ELF-1 (cell line): ENCODE measurements at places on chromosomes 7 and 10.
A peak's percentile ranks its signal among the peaks of the same experiment; 100 is the strongest.

DNA sequence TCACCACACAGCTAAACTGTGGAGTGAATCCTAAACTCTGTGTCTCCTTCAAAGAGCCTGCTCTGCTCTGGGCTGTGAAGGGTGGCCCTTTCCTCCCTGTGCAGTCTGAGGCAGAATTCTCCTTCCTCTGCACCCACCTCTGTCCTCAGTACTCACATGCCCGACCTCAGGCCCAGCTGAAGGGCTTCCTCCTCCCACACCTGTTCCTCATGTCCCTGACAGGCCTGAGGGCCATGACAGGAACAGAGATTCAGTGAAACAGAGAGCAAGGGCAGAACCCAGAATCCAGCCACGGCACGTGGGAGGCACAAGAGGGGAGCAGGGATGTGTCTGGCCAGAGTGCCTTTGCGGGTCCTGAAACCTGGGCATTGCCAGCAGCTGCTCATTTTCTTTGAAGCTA is 13.9 kb downstream of the CREB3L2 start:
- no peak for DNase-seq

- DNase-seq = no peak
Measured at GRCh38 chr7:151313857-151314256, 27.8 kb upstream of the NUB1 start.

- DNase-seq = no peak
Measured at GRCh38 chr10:121919666-121920065, 8.2 kb downstream of the ATE1 start.

DNA sequence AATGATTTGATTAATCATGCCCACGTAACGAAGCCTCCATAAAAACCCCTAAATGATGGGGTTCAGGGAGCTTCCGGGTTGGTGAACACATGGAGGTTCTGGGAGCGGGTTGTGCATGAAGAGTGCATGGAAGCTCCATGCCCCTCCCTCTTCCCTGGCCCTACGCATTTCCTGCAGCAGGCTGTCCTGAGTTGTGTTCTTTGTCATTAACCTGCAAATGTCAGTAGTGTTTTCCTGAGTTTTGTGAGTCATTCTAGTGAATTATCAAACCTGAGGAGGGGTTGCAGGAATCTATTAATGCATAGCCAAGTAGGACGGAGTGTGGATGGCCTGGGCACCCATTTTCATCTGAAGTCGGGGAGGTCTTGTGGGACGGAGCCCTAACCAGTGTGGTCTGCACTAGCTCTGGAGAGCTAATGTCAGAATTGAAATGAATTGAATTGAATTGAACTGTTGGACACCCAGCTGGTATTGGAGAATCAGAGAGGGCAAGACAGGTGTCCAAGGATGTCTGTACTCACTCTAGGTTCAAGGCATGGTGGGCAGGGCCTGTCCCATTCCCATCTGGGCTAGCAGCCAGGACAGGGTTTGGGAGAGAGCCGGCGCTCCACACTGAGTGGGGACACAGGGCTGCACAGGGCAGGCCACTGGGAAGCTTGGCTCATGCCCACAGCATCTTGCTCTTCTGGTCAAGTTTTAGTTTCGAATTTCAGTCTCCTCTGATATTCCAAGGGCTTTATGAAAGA is 22.3 kb upstream of the ARHGAP22 start:
- no peak for DNase-seq

DNA sequence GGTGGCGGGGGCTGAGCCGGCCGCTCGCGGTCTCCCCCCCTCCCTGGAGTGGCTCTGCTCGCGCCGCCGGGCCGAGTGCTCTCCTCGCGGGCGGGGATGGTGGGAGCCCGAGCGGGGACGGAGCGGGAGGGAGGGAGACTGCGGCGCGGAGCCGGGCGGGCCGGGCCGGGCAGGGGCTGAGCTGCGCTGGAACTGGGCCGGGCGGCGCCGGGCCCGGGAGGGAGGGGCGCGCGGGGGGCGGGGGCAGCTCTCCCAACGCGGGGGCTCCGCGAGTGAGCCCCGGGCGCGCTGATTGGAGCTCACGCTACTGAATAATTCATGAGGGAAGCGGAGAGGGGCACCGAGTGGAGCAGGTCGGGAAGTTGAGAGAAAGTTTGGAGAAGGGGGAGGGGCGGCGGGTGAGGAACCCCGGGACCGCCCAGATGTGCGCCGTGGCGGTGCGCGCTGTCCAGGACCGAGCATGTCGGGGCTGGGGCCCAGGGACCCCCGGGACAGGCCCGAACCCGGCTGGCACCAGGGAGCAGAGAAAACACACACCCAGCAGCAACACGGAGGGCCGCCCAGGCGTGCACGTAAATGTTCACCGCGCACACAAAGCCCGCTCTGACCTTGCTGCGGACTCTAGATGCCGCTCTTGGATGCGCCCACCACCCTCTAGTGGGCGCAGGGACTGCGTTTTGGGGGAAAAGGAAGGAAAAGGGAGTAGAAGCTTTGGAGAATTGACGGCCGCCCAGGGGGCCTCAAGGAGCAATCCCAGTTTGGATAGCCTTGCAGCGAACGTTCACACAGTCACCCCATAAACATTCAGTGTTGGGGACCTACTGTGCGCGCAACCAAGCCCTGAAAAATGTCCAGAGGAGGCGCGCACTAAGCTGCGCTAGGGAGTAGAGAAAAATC is at the start of gene EPHB4:
TSS of gene EPHB4 (minus strand) at position 194 of the 897 bp plus-strand sequence. CDS start 493 bp downstream, outside the sequence.
- peak; percentile 96 for DNase-seq

- peak; percentile 64 for DNase-seq
Measured at GRCh38 chr7:27101957-27102580, 414 bp downstream of the HOXA2 start.

DNA sequence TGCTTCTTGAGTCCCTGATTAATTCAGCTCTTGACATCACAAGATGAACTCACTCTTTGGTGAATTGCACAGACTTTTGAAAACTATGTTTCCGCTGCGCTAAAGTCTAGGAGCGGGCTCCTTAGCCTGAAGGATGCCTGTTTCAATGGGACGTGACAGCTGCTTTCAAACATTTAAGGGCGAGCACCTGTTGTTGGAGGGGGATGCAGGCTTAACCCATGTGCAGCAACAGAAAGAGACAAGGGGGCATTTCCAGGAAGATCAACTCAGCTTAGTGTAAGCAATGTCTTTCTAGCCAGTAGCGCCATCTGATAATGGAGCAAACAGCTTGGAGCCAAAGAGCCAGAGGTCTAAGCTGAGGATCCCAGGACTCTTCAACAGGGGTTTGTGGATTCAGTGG is 8.4 kb upstream of the PFKFB3 start:
- DNase-seq = no peak

DNA sequence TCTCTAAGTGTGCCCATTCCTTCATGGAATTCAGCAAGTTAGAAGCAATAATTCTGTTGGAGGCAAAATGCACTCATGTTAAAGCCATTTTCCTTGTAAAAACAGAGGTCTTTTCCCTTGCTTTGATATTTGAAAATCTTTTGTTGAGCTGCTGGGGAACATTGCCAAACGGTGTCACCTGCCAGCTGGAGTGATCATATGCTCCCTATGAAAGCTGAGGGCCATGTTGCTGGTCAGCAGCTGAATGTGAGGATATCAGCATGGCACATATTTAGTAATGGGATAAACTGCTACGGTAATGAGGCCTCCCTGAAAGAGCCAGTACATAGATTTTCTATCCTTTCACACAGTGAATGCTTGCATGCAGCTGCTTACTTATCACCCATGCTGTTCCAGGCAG is 224.3 kb downstream of the THSD7A start:
- DNase-seq = no peak

- DNase-seq = peak; percentile 72
Measured at GRCh38 chr10:79066411-79067240, 2.1 kb upstream of the ZMIZ1 start.

DNA sequence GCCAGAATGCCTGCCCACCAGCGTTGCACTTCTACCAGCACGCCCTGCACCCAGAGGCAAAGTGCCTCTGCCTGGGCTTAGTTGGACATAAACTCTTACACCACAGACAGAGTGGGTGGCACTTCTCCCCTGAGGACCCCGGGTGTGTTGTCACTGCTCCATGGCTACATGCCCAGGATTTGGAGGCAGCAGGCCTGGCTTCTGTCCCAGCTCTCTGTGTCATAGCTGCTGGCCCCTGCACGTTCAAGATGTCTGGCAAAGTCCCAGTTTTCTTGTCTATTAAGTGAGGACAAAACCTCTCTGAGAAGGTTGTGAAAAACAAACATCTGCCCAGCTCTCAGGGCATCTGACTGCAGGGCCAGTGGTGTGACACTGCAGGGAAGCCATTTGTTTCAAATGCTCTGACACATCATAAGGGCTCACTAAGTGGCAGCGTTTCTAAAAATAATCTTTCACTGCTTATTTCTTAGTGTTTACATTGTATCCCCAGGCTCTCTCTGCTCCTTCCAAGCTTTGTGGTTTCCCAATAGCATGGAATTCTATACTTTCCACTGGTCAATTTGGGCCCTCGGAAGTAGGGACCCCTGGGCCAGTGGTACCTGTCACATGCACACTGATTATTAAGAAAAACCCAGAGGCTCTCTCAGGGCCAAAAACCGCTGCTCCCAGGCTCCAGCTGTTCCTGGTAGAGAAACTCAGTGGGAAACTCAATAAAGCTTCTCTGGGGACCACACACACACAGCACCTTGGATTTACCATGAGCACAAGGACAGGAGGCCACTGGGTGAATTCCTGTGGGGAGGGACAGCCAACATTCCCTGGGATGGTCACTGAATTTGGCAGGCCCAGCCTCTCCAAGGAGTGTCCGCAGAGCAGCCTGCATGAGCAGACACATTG is 86.2 kb upstream of the ANLN start:
- DNase-seq = no peak

DNA sequence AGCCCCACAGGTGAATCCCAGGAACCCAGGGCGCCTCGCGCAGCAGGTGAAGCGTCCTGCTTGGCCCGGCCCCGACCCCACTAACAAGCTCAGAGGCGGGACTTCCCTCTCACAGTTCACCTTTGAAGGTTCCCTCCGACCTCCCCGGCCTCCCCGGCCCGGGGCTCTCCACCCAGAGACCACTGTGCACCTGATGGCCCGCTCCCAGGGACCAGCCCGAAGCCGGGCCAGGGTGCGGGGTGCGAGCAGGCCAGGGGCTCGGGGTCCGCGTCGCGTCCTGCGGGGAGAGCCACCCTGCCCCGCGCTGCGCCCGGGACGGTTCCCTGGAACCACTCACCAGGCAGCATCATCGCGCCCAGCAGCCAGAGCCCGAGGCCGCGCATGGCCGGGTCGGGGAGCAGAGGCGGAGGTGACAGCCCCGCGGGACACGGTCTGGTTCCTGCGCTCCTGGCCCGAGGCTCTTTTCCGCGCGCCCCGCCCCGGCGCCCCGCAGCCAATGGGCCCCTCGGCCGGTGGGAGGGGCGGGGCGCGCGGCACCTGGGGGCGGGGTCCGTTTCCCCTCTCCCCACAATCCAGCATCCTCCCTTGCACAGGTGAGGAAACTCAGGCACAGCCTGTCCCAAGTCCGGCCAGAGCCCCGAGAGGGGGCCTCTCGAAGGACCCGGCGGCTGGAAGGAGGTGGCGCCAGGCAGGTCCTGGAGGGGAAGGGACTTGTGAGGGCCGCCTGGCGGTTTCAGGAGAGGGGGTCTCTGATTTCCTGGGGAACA is at the start of gene ADAM8:
TSS of gene ADAM8 (minus strand) at position 434 of the 767 bp plus-strand sequence. CDS start at position 383, 51 bp downstream.
- DNase-seq = peak; percentile 44

DNA sequence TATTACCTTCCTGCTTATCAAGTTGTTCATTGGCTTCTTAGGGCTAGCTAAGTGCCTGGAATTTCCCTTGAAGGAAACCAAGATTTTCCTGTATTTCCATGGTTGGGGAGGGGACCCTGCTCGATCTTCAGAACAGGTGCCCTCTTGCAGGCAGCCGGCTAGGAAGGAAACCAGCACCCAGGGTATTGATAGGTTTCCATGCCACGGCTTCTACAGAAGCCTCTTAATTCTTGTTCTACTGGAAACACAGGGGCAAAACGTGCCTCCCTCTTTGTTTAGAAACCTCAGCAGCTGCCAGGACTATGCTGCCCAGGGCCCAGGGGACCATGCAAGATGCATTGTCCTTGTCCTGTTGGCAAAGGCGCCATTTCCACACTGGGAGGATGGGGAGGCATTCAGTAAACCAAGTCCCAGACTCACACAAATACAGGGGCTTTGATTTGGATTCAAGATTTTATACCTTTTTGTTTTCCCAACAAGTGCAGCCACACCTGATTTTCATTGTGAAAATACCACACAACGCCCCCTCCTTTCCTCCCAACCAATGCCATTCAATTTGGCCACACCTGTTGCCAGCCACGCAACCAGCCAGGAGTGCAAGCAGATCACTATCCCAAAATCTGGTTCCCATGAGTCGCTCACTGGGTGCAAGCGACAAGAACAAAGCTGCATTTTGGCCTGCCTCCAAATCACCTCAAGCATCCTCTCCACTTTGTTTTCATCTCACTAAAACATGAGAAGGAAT is 29.6 kb downstream of the C10orf71 start:
- DNase-seq = no peak

DNA sequence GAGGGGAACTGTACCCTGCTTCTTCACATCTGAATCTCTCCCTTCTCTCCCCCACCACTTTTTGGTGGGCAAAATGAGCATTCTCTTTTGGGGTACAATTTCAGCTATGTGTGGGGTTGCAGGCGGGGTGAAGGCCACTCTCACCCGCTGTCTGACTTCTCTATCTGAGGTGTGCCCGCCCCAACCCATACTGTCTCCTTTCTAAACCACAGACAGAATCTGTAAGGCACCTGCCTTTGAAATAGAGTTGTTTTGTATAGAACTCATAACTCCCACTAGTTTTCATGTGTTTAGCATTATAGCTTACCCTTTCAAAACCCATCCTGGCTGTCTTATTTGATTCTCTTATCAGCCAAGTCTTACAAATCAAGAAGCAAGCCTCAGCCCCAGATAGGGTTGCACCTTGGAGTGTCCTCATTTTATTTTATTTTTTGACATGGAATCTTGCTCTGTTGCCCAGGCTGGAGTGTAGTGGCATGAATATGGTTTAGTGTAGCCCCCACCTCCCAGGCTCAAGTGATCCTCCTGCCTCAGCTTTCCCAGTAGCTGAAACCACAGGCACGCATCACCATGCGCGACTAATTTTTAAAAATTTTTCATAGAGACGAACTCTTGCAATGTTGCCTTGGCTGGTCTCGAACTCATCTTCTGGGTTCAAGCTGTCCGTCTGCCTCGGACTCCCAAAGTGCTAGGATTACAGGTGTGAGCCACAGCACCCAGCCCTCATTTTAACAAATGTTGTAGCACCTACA is 11.9 kb downstream of the TSPAN14 start:
- DNase-seq = no peak

GRCh38 chr7:85150624-85151023 is 36.2 kb downstream of the SEMA3D start:
- DNase-seq = no peak

DNA sequence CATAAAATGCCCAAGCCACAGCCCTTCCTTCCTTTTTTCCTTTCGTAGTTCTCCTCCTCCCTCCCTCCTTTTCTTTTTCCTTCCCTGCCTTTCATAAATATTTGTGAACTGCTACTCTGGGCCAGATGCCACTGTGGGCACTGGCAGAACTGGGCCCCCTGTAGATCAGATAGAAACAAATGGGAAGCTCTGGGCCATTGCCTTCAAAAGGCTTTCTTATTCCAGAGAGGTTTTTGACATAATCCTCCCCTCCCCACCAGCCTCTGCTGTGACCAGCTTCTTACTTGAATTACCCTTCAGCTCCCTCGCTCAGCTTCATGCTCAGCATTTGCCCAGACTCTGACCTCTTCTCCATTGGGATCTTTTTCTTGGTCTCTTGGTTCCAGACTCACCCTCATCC is 886.8 kb downstream of the LRMDA start:
- DNase-seq = no peak

GRCh38 chr10:79178614-79179163 is 109.9 kb downstream of the ZMIZ1 start:
- peak; percentile 85 for DNase-seq

- no peak for DNase-seq
Measured at GRCh38 chr7:121049028-121049791, 60.7 kb downstream of the CPED1 start.
